ENCODE measurements at places on chromosomes 7 and 10.

- no peak for DNase-seq
These were observed 384.4 kb downstream of the PARD3 start for GRCh38 chr10:34430685-34431084.

DNA sequence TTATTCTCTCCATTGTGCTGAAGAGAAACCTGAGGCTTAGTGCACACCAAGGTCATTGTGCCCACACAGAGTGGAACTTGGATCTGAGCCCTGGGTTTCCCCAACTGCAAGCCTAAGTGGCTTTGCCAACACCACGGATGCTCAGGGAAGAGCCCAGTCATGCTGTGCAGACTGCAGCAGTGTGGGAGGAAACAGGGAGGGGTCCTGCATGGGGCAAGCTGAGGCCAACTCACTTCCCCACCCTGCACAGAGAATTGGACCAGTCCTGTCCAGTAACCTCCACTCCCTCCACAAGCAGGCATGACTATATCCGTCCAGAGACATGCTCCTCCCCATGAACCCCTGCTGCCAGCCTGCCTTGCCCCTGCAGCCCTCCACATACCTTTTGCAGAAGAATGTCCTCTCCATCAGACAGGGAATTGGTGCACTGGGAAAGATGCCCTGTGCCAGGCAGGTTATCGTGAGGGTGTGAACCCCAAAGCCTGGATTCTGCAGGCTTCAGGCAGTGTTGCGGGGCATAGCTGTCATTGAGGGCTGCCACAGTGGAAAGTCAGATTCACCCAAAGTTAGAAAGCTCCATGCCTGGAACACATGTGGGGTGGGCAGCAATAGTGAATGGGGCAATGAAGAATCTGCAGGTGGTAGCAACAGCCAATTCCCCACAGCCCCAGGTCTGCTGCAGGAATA is 44.9 kb downstream of the DRGX start:
- no peak for DNase-seq

GRCh38 chr10:24929904-24930303 is 22.5 kb downstream of the PRTFDC1 start:
- no peak for DNase-seq

GRCh38 chr7:805261-805660 is 27.0 kb upstream of the SUN1 start:
- no peak for DNase-seq

DNA sequence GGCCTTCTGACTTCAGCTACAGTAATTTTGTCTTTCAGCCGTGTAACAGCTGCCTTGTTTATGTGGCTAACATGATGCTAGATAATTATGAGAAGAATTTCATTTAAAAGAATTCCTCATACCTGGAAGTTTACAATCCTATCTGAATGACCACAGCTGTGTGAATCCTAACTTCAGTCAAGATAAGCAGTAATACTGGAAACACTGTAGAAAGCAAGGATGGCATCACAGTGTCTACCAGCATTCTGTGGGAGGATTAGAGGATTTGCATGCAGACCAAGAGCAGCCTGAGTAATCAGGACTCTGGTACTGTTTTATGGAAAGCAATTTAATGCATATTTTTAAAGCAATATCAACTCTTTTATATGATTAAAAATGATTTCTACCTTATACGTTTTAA is 282.4 kb downstream of the EXOC4 start:
- no peak for DNase-seq

DNA sequence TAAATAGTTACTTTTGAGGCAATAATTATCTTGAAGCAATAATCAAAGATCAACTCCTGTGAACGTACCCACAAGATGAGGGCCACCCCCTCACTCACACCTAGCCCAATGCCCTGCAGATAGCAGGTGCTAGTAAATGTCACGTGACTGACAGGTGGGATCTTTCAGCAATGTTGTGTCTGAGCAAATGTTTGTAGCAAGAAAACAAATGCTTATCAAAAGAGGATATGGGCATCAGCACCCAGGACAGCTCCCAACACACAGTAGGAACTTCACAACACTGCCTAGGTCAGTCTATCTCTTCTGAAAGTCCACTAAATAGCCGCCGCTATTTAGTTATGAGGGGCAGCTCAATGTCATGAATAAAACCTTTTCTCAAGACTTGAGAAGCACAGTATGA is 120.8 kb upstream of the PDLIM1 start:
- DNase-seq, result no peak

GRCh38 chr7:42193471-42194129 is 43.4 kb downstream of the GLI3 start:
- DNase-seq, result no peak

GRCh38 chr7:135911099-135911498 is 66.1 kb downstream of the MTPN start:
- DNase-seq, result no peak

- DNase-seq, result no peak
These were observed 42.6 kb upstream of the ZC3HAV1 start for GRCh38 chr7:139152149-139152548.

GRCh38 chr10:88477343-88478085 is 105.6 kb downstream of the RNLS start:
- DNase-seq, result no peak

DNA sequence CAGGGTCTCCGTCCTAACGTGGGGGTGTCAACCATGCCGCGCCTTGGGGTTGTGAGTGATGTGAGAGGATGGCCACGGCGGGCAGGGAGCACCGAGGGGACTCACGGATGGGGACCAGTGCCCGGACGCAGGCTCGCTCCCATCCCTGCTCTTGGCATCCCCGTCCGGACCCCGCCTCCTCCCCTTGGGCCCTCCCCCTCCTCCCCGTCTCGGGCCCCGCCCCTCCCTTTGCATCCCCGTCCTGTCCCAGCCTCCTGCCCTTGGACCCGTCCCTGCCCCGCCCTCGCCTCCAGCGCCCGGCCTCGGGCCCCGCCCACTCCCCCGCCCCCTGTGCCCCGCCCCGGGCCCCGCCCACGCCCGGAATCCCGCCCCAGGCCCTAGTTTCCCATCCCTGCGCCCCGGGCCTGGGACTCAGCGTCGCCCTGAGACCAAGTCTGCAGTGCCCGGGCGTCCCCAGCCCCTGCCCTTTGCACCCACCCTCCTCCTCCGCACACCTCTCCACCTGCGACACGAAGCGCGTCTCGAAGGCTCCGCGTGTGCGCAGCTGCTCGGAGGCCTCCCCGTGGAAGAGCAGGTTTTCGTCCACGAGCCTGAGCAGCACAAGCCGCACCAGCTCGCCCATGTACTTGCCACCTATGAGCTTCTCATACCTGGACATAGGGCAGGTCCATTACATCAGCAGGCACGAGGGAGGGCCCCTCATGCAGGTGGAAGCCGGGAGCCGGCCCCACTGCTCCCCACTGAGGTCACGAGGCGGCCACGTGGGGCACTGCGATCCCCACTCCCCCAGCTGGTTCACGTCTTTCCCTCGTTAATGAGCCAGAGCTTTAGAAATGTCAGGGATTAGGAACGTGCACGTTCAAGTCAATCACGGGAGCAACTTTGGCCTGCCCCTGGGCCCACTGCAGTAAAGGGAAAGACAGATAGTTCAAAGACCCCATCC is 5.1 kb upstream of the MYL7 start:
- DNase-seq, result peak; percentile 81

DNA sequence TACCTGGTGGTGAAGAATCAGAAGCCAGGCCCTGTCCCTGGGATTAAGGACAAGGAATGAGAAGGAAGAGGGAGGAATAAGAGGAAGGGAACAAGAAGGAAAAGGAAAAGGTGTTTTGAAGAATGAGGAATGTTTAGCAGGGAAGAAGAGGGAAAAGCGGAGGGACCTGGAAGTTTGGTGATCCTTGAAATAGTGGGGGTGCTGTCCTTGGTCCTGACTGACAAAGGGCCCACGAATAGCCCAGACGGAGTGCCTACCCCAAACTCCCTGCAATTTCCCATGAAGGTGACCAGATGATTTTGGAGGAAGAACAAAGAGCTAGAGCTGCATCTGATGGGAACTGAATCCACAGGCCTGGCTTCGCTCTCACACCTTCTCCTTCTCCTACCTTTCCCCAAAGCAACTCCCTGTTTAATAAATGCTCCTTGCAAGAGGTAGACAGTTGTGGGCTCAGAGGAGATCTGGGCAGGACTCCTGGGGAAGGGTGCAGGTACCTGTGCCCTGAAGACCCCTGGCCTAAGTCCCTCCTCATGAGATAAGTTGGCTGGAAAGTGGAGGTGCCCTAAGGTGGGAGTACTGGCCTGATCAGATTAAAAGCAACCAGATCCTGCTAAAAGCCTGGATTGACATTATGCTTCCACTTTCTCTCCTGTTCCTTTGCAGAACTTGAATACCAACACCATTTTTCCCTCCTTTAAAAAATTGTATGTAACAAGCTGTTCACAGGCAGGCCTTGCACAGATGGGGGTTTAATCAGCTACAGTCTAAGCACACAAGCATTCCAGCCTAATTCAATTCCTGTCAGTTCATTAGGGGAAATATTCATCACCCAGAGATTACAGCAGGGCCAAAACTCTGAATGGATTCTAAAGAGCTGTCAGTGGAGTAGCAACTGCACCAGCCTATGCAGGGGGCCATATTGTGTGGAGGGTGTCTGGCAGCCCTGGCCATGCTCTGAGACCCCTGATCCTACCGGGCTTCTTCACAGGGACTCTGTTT is 19.4 kb downstream of the KAZALD1 start:
- no peak for DNase-seq

DNA sequence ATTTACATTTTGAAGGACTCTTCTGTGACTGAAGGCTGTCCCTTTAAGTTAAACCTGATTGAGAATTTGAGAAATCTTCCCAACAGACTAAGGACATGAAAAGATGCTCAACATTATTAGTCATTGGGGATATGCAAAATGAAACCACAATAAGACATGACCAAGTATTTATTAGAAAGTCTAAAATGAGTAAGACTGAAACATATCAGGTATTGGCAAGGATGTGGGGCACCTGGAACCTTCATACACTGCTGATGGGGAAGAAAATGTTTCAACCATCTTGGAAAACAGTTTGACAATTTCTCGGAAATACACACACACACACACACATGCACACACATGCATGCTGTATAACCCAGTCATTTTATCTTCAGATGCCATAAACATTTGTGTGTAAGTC is 132.1 kb upstream of the CDK6 start:
- no peak for DNase-seq

- DNase-seq, result no peak
These were observed 20.7 kb downstream of the AVL9 start for GRCh38 chr7:32515890-32516550.

DNA sequence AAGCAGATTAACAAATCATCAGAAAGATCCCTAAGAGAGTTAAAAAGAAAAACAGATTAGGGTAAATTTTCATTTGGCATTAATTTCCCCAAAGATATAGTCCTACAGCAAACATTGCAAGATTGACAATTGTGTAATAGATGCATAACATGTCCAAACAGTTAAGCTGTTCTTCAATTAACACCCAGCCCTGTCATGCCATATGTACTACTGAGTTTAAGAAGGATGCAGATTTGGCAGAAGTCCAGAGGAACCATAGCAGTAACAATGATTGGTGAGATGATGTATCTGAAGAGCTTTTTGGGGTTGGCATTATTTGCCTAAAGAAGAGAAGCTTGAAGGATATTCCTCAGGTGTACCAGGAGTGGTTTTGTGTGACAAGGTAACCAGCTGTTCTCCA is 287.6 kb downstream of the LRMDA start:
- DNase-seq, result no peak

GRCh38 chr10:132517951-132518521 is 19.6 kb upstream of the INPP5A start:
- no peak for DNase-seq

- no peak for DNase-seq
These were observed 73.9 kb downstream of the SH3PXD2A start for GRCh38 chr10:103781329-103782061.

GRCh38 chr7:6384327-6384726 is 63.4 kb downstream of the DAGLB start:
- DNase-seq, result no peak

- no peak for DNase-seq
These were observed 1.0 kb upstream of the ZNF800 start for GRCh38 chr7:127393368-127394058.

DNA sequence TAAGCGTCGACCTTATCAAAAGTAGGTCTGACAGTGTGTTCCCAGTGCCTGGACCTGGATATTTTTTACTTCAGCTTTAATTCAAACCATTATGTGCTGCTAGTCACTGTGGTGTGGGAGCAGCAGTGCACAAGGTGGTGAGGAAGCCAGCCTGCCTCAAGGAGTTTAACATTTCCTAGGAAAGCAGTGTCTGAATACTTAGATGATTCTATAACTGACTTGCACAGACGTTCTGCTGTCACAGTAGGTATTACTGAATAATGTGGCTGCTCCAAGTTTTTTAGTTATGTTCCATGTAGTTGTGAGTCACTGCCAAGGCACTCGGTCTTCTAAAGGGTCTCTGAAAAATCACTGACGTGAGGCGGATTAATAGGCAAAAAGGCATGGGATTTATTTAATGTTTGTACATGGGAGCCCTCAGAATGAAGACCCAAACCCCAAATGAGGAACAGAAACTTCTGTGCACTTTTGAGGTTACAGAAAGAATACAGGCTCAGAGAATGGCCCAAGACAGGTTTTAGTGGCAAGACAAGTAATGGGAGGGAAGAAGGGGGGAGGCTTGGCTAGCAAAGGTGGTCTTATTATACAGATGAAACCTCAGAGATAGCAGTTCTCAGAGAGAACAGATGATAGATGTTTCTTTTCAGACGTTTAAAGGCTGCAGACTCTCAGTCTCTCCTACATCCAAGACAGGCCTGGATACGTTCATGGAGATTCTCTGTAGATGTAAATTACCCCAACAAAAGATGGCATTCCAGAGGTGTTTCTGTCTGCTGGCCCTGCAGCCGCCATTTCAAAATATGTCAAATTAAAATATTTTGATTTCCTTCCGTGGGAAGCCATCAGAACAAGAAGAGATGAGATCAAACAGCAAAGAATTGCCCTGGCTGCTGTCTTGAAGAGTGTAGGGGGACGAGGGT is 209.3 kb downstream of the SDK1 start:
- DNase-seq, result no peak

DNA sequence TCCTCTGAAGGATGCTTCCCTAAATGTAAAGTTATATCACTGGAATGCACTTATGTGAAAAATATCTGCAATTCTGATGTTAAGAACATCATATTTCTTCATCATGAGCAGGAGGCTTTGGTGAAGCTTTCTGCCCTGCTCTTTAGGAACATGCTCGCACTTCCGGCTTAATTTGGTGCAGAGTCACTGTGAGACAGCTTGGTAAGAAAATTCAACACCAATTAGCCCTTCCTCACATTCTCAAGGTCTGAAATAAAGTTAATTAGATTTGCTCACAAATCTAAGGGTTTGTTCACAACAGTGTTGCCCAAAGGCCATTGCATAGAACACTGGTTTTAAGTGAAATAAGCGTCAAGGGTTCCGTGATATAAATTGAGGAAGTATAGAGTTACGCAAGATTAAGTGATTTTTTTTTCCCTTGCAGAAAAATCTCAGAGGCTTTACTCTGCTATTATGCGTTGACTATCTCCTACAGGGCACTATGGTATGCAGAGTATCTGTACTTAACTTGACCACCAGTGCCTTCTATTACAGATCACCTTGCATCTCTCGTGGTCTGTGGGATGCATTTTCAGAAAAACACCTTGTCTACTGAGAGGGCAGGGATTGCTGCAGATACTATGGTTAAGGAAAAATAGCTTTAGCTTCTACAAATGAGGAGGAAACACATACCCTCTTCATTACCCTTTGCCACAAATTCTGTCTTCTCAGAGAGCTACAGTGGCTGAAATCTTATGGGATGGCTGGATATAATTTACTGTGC is 953.9 kb downstream of the TYW1 start:
- DNase-seq, result no peak
